Stimulated activated CD4-positive, alpha-beta T cell treated with anti-CD3 and anti-CD28 coated beads, Interleukin-15, amount 100 ng/mL, for 48 hours (primary cell): ENCODE measurements at places on chromosomes 1 and 21.

DNA sequence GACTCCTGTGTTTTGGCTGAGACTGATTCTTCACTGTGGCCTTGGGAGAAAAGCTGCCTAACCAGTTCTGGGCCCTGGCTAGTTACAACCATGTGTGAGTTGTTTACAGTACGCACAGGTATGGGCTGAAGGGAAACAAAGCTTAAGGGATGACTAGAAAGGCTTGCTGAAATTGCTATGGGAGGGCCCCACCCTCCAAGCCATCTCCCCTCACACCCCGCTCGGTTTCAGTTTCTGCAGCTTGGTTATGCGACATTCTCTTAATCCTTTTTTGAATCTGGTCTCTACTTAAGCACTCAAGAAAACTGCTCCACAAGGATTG lies 43.1 kb downstream of the PBX1 start:
- no peak for DNase-seq

- no peak for DNase-seq
These were observed 31.8 kb downstream of the GADD45A start for GRCh38 chr1:67716800-67717199.

- DNase-seq: no peak
These were observed 2.5 kb downstream of the FNDC10 start for GRCh38 chr1:1597275-1597930.

- no peak for DNase-seq
These were observed 96.8 kb downstream of the NRIP1 start for GRCh38 chr21:14968029-14968428.

DNA sequence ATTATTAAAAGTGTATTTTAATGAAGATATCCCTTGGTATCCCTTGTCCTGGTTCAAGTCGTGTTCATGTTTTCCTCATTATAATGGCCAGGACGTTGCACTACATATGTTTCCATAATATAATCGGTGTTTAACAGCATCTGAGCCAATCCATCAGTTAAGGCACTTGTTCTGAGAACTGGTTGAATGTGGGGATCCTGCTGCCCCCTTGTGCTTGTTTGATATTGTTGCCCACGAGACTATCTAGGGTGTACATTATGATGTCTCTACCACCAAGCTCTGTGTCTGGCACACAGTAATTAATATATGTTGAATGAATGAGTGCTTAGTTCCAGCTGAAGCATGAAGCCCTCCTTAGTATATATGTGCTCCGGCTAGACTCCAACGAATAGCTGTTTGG lies 193.0 kb downstream of the CACNA1E start:
- DNase-seq: no peak

- no peak for DNase-seq
These were observed 85.7 kb upstream of the SLC45A1 start for GRCh38 chr1:8232036-8232757.

- no peak for DNase-seq
These were observed 18.3 kb downstream of the TNFRSF9 start for GRCh38 chr1:7922301-7922700.
